Peyer's patch (tissue), 4 donors: ENCODE measurements at places on chromosomes 11 and 22. TPM values are rescaled to one million over a fixed set of nuclear protein-coding genes. Genes with fewer than 3 reads are reported as not detected.

KRTAP5-9 gene
- total RNA-seq, result not detected

DDIAS gene
- total RNA-seq, result 0.47 TPM

DNA sequence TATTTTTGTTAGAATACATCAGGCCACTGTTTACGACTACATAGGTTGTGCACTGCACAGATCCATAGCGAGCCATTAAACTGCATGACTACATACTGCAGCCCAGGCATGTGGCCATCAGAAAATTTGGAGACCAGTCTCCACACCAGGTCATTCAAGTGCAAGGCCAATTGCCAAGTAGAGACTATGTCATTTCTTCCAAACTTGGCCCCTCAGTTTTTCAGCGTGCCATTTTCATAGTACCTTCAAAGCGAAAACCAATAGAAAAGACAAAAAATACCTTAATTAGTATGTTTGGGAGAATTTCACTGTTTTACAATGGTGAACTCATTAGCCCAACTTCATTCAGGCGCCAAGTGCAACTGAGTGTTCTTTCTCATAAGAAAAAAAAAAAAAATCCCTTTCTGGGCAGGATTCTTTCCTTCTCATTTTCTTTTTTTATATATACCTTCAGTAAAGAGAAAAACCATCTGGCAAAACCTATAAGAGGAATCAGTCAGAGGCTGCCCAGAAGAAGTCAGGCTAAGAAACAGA, 30.4 kb downstream of the PAMR1 start:
- H3K4me1 ChIP-seq, result no peaks in the 10 kb centered on the region
- no peaks in the 10 kb centered on the region for H3K27me3 ChIP-seq
- no peak overlapping the region for H3K27ac ChIP-seq
- no peaks in the 10 kb centered on the region for H3K36me3 ChIP-seq
- no peak for DNase-seq

DNA sequence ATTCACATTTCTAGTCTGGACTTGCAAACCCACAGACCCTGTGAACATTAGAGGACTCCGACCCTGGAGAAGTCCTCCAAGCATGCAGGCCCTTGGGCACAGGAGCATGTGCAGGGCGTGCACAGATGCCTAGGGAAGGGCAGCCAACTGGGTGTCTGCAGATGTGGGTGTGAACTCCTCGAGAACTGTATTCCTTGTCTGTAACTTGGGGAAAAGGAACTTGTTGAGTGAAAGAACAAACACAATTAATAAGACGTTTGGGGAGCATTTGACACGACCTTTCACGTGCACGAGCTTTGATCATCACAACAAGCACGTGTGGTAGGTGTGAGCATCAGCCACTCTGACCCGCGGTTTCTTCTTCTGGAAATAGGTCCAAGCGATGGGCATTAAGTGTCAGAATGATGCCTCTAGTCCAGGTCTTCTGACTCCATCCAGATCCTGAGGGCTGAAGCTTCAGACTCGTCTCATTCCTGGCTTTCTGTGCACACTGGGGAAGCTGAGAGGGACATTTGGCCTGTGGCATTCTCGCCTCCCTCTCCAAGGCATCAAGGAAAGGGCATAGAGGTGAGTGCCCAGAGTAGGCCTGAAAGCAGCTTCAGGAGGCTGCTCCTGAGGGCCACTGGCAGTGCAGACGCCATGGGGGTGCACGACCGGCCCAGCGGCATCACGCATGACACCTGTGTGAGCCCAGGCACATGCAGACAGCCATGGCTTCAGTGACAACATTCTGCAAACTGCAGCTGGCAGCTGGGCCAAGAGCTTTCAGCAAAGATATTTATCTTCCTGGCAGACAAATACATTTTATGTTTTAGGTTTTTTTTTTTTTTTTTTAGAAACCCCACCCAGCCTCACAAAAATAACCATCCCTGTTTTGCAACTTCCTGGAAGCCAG, 32.5 kb downstream of the ALX4 start:
- no peaks in the 10 kb centered on the region for H3K36me3 ChIP-seq
- DNase-seq, result no peak
- no peaks in the 10 kb centered on the region for H3K27me3 ChIP-seq
- no peaks in the 10 kb centered on the region for H3K4me1 ChIP-seq
- no peak overlapping the region for H3K27ac ChIP-seq
